Psoas muscle (tissue), 8 donors: ENCODE measurements at places on chromosomes 4 and X. TPM values are rescaled to one million over a fixed set of nuclear protein-coding genes. Genes with fewer than 3 reads are reported as not detected.

Gene GPM6B
- 3.6 TPM for total RNA-seq

Gene CXCL3
- 2.4 TPM for total RNA-seq

Gene MAPK10
- 7.6 TPM for total RNA-seq

DNA sequence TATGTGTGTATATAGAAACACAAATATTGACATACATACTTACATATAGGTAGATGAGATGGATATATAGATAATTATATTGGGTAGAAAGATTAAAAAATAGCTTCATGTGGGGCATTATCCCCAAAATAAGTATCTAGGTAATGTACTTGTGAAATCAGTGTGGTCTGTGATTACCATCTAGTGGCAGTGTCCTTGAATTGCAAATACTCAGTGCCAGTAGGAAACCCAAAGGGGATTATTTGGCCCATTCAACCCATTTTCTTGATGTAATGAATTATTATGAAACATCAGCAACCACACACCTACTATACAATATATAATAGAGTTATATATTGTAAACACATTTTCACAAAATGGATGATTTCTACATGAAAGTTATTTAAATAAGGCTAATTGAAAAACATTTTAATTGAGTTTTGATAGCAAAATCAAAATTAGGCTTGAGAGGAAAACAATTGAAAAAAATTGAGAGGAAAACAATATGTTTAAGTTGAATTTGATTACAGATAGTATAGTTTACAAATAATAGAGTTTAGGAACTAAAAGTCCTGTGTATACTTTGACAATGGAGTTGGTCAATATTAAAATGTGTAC lies 389.4 kb downstream of the GALNTL6 start:
- DNase-seq, result no peak

DNA sequence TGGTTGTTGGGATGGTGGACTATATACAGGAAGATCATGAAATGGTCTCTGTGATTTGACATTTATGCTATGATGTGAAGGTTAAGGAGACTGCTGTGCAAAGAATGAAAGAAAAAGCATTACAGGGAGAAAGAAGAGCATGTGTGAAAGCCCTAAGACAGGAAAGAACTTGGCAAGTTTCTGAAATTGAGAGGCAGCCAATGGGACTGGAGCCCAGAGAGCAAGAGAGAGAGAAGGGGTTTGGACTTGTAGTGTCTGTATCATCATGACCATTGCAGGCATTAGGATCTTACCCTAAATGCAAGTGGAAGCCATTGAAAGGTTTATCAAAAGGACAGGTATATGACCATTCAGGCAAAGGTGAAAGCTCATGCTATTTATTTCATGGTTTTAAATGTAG lies 147.1 kb downstream of the NAA11 start:
- no peak for DNase-seq

DNA sequence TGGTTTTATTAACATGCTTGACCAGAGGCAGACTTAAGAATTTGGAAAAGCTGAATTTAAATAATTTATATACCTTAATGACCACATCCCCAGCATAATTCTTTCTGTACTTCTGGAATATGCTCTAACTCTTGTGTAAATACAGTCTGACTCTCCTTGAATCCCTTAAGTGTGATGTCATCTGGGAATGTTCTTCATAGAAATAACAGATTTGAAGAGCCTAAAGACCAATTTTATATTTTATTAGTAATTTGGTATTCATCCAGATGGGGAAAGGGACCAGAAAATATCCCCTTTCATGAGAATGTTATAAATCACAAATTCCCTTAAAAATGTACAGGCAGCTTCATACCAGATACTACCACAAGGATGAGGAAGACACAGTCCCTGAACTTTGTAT lies 58.3 kb downstream of the KCNIP4 start:
- no peak for DNase-seq

DNA sequence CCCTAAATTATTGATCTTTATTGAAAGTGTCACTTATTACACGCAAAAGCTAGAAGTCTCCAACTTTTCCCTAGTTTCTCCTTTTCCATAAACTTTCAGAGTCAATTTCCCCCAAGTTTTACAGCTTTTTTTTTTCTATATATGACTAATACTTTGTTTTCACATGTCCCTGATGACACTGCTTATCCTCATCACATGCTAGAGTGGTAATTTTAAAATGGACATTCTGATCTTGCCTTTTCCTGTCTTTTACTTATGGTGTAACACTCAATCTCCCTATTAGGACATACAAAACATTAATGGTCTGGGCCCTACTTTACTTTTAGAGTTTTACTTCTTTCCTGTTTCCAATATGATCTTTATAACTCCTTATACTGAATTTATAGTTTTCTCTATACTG lies 112.6 kb downstream of the ANK2 start:
- DNase-seq, result no peak

DNA sequence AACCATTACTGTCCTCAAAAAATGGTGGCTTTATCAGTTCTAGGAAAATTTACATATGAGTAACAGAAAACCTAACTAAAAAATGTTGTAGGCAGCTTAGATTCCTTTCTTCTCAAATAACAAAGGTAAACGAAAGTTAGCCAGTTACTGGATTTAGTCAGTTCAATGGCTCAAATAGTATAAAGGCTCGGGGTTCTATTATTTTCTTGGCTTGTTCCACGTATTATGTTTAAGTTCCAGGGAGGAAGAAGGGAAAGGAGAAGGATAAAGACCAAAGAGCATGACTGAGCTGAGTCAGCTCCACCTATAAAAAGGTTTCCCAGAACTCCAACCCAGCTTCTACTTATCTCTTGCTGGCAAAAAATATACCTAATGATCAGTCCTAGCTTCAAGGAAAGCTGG lies 41.0 kb upstream of the MAB21L2 start:
- DNase-seq, result no peak

DNA sequence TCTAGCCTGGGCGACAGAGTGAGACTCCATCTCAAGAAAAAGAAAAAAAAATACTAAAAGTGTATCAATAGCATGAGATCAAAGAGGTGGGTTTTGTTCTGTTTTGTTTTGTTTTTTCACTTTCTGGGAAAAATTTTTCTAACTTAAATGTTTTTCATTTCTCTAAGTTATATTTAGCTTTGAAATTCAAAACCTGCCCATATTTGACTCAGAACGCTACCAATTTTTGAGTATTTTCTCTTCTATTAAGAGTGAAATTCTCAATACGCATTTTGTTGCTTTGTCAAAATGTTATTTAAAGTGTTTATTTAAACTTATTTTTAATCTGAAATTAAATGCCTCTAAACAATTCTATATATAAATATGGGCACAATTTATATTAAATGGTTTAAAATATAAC lies 39.6 kb downstream of the GSTCD start:
- no peak for DNase-seq

DNA sequence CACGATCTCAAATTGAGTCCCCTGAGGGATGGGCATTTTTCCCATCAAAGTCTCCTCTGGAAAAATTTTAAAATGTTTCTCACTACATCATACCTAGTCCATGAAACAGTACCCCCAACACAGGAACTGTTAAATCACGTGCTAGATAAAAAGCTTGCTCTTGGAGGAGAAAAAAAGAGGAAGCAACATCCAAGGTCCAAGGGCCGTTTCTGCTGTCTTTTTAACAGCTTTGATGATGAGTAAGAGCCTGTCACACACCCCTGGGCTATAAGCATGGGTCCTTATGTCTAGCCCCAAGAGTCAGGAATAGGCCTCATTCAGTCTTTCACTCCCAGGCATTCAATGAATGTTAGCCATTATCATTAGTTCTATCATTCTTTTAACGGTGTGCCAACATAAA lies 128.9 kb downstream of the SH3KBP1 start:
- DNase-seq, result no peak

GRCh38 chrX:110317820-110318663 lies at the start of gene AMMECR1:
TSS of gene AMMECR1 (minus strand) at chrX:110318085. CDS start at chrX:110318071, 14 bp downstream.
- DNase-seq, result peak; percentile 80

GRCh38 chrX:130343411-130343810 lies 3.7 kb downstream of the SLC25A14 start:
- no peak for DNase-seq

DNA sequence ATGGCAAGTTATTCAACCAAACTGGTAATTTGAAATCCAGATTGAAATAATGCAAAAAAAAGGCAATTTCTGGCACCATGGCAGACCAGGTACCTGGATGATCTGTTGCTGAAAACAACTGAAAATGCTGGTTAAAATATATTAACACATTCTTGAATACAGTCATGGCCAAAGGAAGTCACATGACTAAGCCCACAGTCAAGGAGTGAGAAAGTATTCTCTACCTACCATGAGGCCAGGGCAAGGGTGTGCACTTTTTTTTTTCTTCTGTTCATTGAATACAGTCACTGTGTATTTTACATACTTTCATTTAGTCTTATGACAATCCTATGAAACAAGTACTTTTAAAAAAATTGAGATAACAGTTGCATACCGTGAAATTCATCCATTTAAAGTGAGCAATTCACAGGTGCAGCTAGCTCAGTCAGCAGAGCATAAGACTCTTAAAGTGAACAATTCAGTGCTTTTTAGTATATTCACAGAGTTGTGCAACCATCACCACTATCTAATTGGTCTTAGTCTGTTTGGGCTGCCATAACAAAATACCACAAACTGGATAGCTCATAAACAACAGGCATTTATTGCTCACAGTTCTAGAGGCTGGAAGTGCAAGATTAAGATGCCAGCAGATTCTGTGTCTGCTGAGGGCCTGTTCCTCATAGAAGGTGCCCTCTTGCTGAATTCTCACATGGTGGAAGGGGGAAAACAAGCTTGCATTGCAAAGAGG lies 4.8 kb upstream of the MPP1 start:
- DNase-seq, result no peak

GRCh38 chrX:97252111-97252510 lies 368.4 kb downstream of the RPA4 start:
- no peak for DNase-seq

- no peak for DNase-seq
Measured at GRCh38 chrX:17525266-17525665, 150.3 kb downstream of the NHS start.

DNA sequence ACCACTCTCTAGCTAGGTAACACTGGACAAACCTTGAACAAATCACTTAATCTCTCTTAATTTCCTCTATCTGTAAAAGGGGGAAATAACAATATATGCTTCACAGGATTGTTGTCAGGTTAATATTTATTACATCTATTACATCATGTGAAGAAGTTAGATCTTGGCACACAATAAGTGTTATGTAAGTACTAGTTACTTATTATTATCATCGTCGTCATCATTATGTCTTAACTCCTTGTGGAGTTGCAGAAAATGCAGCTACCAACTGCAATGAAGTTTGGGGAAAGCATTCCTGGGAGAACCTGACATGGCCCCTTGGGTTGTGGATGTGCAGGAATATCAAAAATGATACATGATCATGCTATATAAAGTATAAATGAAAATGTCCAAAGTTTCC lies 4.8 kb upstream of the JCHAIN start:
- DNase-seq, result no peak

DNA sequence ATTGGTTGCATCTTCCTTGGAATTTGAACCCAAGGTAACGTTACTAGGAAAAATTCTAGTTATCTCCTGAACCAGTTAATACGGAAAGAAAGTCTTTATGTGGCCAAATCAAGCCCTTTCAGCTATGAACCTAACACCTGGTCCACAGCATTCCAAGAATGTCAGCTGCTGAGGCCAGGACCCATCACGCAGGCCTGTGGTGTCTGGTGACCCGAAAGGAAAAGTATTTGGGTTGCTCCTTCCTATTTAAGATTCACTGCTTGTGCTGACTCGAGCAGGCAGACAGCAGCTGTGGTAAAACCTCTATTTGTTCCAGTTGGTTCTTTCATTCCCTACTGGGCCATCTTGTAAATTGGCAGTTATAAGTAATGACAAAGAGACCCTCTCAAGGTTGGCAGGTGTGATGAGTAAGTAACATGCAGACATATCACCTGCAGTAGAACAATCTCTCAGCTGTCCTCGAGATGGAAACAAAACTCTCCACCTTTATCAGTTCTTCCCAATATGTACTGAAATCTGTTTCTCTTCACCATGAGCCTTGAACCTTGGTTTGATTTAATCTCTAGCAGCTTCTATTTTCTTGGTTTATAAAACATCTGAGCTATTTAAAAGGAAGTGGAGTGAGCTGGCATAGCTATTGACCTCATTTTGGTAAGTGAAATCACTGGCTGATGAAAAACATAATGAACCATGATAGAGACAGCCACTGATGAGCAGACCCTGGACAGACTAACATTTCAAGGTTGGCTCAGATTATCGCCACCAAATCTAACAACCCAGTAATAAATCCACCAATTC lies 182.1 kb upstream of the SMIM31 start:
- peak; percentile 15 for DNase-seq

DNA sequence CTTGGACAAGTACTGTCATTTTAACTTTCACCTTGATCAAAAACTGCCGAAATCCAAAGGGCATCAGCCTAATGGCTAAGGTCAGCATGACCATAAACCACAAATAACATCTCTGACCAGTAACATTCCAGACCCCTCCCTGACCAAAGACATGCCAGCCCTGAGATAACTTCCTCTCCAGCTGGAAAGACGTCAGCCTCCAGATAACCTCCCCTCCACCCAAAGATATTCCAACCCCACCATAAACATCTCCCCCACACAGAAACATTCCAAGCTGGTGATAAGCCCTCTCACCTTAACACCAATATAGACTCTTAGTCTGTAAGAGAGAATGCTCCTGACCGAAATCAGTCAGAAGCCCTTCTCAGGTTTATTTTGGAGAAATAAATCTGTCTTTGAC lies 7.4 kb downstream of the PPP1R2C start:
- DNase-seq, result no peak

GRCh38 chr4:128566693-128567092 lies 242.8 kb upstream of the JADE1 start:
- DNase-seq, result no peak

DNA sequence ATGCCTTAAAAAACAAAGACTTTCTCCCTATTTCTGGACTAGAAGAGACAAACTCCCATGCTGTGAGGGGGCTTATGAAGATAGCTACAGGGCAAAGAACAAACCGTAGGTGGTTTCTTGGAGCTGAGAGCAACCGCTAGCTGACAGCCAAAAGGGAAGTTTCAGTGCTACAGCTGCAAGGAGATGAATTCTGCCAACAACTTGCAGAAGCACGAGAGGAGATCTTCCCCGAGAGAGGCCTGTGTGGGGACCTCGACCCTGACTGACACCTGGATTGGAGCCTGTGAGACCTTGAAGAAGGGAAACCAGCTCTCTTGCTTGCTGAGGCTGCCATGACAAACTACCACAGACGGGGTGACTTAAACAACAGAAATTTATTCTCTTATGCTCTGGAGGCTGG lies 183.8 kb upstream of the VCX3A start:
- DNase-seq, result no peak

- DNase-seq, result no peak
Measured at GRCh38 chr4:27084685-27085361, 224.2 kb downstream of the STIM2 start.
